NCI-H524 (cell line): ENCODE measurements at places on chromosomes 5 and 9.

GRCh38 chr5:68354315-68354714 lies 138.8 kb downstream of the PIK3R1 start:
- no peak for DNase-seq

DNA sequence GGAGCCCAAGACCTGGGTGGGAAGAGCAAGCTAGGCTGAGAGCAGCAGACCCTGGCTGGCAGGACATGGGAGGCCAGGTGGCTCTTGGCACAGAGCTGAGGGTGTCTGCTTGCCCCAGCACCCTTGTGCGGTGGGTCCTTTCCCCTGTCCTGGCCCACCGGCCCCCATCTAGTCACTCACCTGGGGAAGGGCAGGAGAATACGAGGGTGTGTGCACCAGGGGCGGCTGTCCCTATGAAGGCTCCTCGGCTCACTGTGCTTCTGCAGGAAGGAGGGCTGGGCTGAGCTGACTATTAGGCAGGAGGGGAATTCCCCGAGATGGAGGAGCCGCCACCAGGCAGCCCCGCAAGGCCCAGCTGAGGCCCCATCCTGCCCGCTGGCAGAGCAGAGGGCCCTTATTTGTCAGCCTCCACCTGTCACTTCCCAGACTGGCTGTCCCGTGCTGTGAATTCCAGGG lies 6.1 kb upstream of the TNIP1 start:
- no peak for DNase-seq

DNA sequence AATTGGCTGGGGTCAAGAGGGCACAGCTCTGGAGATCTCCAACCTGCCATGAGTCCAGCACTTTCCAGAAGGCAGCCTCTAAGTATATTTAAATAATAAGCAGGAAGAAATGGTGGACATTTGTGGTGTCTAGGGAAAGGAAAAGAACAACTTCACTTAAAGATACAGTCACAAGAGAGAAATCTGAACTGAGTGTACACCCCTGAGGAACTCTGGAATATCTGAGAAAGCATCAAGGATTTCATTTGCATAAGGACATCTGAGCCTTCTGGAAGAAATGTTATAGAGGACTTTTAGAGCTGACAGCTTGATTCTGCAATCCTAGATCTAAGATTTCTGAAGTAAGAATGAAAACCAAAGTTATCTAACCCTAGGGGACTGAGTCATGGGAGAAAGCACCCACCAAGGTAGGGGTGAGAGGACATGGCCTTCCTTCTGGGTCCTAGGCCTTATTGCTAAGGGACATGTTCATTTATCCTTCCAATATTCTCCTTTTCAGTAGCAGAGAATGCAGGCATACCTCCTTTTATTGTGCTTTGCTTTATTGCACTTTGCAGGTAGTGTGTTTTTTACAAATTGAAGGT lies 253.4 kb upstream of the SLC24A2 start:
- DNase-seq: no peak

- no peak for DNase-seq
Measured at GRCh38 chr5:168288349-168289245, 2.8 kb upstream of the WWC1 start.

- DNase-seq: no peak
Measured at GRCh38 chr9:17477816-17478215, 101.0 kb upstream of the SH3GL2 start.

GRCh38 chr5:73633060-73633459 lies 7.1 kb downstream of the ARHGEF28 start:
- no peak for DNase-seq

DNA sequence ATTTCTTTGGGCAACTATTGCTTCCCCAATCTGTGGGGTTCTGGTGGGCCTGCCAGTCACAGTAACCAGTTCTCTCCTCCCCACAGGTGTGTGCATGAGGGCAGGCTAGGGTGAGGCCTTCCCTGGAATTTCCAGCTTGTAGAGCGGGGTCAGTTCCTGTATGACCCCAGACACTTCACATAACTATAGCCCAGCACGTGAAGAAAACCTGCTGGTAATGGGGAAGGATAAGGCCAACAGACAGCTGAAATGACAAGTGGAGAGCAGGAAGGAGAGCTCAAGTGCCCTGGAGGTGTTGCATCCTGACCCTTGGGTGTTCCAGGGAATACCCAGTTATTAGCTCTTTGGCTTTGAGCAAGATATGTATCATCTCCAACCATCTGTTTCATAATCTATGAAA lies 142.2 kb downstream of the CDC42SE2 start:
- no peak for DNase-seq

GRCh38 chr9:135163023-135163780 lies 75.7 kb downstream of the OLFM1 start:
- DNase-seq: no peak
